Naive thymus-derived CD4-positive, alpha-beta T cell (primary cell): ENCODE measurements at places on chromosomes 1 and 21. TPM values are rescaled to one million over a fixed set of nuclear protein-coding genes. Genes with fewer than 3 reads are reported as not detected.
A peak's percentile ranks its signal among the peaks of the same experiment; 100 is the strongest.

DNA sequence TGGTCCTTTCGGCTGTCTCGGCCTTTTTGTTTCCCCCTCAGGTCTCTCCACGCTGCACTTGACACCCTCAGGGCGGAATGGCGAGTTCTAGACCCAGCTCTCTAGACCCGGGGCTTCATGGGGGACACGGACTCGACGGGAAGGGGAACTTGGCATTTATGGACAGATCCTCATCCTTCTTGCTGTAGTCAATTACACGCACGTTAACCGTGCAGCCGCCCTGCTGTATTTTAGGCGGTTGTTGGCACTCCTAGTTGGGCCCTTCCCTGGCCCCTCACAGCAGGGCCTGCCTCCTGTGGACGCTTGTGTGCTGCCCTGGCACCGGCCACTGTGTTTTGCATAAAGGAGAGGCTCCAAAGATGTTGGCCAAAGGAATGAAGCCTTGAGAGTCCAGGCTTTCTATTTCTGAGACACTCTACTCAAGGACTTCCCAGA, 558 bp upstream of the BTG3 start:
- H3K4me1 ChIP-seq: peaks cover 7% of the 10 kb centered on the region
- H3K27me3 ChIP-seq: no peaks in the 10 kb centered on the region
- H3K36me3 ChIP-seq: no peaks in the 10 kb centered on the region
- peak overlapping the region; percentile 83 for H3K4me3 ChIP-seq

- no peak overlapping the region for H3K27ac ChIP-seq
- H3K4me1 ChIP-seq: peaks cover 4% of the 10 kb centered on the region
- peak; percentile 58 for DNase-seq
- H3K4me3 ChIP-seq: peak overlapping the region; percentile 60
- H3K36me3 ChIP-seq: no peaks in the 10 kb centered on the region
Measured at GRCh38 chr1:145720878-145721671, 1.8 kb downstream of the CD160 start.

DNA sequence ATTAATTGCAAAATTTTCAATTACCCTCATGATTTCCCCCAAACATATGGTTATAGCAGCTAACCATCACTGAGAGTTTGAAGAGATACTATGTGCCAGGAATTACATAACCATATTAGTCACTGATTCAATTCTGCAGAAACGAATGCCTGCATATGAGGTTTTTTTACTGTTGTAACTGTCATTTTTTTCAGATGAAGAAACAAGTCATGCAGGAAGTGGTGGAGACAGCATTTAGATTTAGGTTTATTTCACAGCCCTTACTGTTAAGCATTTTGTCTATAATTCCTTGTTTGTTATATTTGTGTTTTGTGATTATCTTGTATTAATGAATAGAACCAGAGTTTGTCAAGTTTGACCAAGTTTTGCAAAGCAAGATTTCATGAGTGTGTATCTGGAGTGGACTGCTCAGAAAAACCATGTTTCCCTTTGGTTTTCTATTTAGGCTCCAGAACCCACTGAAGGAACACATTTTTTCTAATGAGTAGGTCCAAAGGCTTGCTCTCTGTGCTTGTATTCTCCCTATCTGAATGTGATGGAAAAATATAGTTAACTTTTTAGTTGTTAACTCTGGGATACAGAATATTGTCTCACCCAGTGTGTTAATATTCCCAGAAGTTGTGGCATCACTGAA, 308.5 kb upstream of the ADAMTS5 start:
- H3K27me3 ChIP-seq: no peaks in the 10 kb centered on the region
- H3K4me1 ChIP-seq: no peaks in the 10 kb centered on the region
- no peak overlapping the region for H3K4me3 ChIP-seq
- no peak overlapping the region for H3K27ac ChIP-seq
- no peak for DNase-seq

- no peaks in the 10 kb centered on the region for H3K27me3 ChIP-seq
- no peak within 1 kb of the TSS for H3K27ac ChIP-seq
- no peaks in the 10 kb centered on the region for H3K4me1 ChIP-seq
- DNase-seq: no peak
- H3K36me3 ChIP-seq: no peaks in the 10 kb centered on the region
Measured at GRCh38 chr1:100178091-100178490, at the start of gene LRRC39. TSS of gene LRRC39 (minus strand) at chr1:100178256. CDS start at chr1:100168516, 9,740 bp downstream.

DNA sequence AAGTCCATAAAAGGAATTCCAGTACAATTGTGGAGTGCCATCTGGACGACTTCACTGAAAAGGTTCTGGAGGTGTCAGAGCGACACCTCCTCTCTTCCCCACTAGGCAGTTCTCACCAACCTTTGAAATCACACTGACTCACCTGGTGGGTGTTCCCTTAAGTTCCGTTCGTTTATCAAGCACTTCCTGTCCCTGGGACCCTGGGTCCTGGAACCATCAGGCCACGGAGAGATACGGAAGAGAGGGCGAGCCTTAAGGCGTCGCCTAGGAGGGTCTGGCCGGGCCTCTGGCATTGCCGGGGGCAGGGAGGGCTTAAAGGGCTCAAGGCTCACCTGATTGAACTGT, 317 bp downstream of the SPAG17 start:
- no peaks in the 10 kb centered on the region for H3K27me3 ChIP-seq
- DNase-seq: no peak
- no peak overlapping the region for H3K4me3 ChIP-seq

DNA sequence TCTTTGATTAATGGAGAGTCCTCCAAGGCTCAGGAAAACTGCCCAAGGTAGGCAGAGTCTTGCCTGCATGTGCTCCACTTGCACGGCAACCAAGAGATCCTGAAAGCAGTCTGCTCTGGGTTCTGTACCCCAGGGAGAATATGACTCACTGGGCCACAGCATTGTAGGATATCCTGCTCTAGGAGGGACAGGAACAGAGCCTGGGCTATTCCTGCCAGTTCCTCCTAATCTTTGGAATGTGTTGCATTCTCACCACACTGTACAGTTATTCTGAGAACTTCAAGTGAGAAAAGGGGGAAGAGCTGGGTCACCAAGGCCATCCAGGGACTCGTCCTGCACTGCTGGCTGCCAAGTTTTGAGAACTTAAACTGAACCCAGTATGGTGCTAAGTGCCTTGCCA, 278.5 kb downstream of the MATN1 start:
- DNase-seq: no peak
- H3K36me3 ChIP-seq: no peaks in the 10 kb centered on the region
- H3K27me3 ChIP-seq: no peaks in the 10 kb centered on the region

DNA sequence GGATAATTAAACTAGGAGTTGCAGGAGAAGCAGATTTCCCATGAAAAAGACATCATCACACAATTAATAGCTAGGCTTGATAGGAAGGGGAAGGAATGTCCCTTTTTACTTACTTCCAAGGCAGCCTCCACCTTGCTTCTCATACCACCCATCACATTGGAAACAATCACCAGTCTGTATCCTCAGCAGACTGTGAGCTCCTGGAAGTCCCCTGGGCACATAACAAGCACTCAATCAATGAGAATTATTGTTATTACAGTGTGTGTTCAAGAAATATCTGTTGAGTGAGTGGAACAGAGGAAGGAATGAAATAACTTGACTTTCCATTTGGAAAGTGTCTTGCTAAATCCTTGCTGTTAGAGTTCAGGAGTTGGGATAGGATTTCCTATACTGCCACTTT, 36.2 kb downstream of the HIVEP3 start:
- no peak overlapping the region for H3K27ac ChIP-seq
- no peaks in the 10 kb centered on the region for H3K4me1 ChIP-seq
- no peak for DNase-seq

DNA sequence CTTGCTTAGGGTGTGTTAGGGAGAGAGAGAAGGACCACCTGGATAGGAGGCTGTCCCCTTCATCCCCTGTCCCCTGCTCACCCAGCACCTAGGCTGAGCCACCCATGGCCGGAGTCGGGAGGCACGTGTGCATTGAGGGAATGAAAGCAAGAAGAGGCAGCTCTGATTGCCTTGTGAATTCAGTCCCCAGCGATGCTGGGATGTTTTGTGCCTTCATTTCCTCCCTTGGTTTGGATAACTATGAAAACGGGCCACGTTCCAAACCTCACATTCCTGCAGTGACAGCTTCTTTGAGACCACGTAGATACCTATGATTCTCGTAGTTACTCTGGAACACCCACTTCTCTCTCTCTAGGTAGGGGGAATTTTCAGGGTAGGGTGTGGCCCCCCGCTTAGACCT, 67.1 kb downstream of the MAN1C1 start:
- DNase-seq: no peak
- peak overlapping the region; percentile 39 for H3K27ac ChIP-seq
- no peaks in the 10 kb centered on the region for H3K27me3 ChIP-seq
- peaks cover 47% of the 10 kb centered on the region for H3K4me1 ChIP-seq

DNA sequence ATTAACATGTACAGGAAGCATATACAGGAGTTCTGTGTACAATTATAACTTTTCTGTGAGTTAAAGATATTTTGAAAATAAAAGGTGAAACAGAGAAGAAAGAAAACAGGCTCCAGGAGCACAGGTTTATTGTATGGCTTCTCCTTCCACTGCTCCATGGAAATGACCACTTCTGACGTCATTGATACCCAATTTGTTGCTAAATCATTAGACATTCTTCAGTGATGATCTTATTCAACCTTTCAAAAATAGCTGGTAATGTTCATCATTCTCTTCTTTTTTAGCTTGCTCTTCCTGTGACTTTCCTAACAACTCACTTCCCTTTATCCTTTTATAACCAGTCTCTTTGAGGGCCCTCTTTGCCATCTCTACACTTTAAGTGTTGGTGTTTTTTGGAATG, 77.8 kb downstream of the KCNK2 start:
- H3K4me3 ChIP-seq: no peak overlapping the region
- no peaks in the 10 kb centered on the region for H3K36me3 ChIP-seq
- no peak for DNase-seq
- H3K27me3 ChIP-seq: no peaks in the 10 kb centered on the region
- no peak overlapping the region for H3K27ac ChIP-seq

GRCh38 chr1:203272633-203273205, 32.6 kb upstream of the BTG2 start:
- H3K4me3 ChIP-seq: no peak overlapping the region
- no peaks in the 10 kb centered on the region for H3K27me3 ChIP-seq
- H3K27ac ChIP-seq: peak overlapping the region; percentile 75

- H3K27ac ChIP-seq: no peak overlapping the region
- DNase-seq: no peak
- no peaks in the 10 kb centered on the region for H3K36me3 ChIP-seq
- H3K4me1 ChIP-seq: no peaks in the 10 kb centered on the region
- no peak overlapping the region for H3K4me3 ChIP-seq
Measured at GRCh38 chr1:233945573-233945972, 41.1 kb downstream of the SLC35F3 start.

DNA sequence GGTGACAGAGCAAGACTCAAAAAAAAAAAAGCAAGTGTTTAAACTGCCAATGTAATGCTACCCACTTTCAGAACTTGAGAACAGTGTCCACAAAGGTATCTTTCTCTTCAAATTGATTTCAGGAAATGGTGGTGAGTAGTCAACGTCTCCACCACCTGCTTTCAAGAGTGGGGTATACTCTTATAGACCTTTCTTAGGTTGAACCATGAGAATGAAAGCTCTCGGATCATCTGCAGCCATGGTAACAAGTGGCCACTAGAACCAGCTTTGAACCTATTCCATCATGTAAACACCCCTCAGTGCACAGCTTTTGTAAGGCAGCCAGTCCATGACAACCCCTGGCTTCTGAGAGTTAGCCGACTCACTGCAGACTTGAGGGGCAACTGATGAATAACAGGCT, 107.4 kb downstream of the NTPCR start:
- no peak for DNase-seq
- no peak overlapping the region for H3K4me3 ChIP-seq

- H3K27ac ChIP-seq: no peak overlapping the region
- H3K4me3 ChIP-seq: no peak overlapping the region
- H3K27me3 ChIP-seq: no peaks in the 10 kb centered on the region
Measured at GRCh38 chr1:56095696-56096665, 483.4 kb downstream of the PLPP3 start.

DNA sequence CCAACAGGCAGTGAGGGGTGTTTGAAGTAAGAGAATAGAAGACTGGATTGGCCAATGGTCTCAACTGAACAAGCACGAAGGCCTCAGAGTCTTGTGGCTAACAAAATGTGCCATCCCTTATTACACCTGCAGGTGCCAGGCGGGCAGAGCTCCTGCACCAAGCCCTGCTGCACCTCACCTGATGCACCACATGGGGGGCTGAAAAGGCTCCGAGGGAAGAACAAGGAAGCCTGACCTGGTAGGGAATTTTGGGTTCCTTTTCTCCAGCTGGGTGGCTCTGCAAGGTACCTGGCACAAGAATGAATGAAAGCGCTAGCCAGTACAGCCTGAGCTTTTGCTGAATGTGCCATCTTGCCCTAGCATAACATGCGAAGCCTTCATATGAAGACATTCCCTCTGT, 9.7 kb downstream of the HSD3B1 start:
- DNase-seq: no peak
- no peak overlapping the region for H3K4me3 ChIP-seq
- no peaks in the 10 kb centered on the region for H3K27me3 ChIP-seq
- no peaks in the 10 kb centered on the region for H3K36me3 ChIP-seq

DNA sequence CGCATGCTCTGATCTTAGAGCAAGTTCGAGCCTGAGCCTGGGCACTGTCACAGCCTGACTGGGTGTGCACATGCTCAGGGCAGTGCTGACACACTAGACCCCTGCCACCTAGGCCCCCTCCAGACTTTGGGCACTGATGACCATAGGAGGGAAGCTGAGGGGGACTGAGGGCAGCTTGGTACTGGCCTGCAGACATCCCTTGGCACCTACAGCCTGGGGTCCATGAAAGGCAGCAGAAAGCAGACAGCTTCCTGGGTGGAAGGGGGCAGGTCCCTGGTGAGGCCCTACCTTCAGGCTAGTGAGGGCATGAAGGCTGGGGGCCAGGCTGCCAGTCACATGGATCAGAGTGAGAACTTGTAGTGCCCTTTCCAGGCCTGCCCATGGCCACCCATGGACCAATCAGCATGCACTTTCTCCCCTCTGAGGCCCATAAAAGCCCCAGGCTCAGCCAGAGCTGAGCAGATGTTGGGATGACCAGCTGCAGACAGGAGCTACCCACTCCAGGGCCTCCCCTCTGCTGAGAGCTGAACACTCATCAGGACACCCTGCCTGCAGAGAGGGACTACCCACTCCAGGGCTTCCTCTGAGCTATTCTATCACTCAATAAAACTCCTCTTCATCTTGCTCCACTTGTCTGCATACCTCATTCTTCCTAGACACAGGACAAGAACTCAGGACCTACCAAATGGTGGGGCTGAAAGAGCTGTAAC, 680.8 kb downstream of the MATN1 start:
- DNase-seq: no peak
- H3K27ac ChIP-seq: no peak overlapping the region
- H3K36me3 ChIP-seq: no peaks in the 10 kb centered on the region
- H3K4me1 ChIP-seq: peaks cover 7% of the 10 kb centered on the region
- H3K4me3 ChIP-seq: no peak overlapping the region
- no peaks in the 10 kb centered on the region for H3K27me3 ChIP-seq

DNA sequence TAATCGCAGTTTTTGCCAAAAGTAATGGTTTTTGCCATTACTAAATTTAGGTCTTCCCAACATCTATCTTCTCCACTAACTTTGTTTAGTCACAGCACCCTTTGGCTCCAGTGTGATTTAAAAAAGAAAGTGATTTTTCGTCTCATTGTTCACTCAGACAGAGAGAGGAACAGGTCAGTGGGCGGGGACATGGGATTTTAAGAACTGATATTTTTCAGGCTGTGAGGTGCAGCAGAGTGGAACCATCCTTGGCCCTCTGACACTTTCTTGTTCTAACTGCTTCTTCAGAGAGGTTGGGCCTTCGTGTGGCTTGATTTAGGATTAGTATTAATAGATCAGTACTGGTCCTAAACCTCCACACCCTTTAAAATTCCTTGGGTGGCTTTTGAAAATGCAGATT, 38.8 kb downstream of the CASQ2 start:
- no peak overlapping the region for H3K27ac ChIP-seq
- DNase-seq: no peak
- no peaks in the 10 kb centered on the region for H3K4me1 ChIP-seq
- no peaks in the 10 kb centered on the region for H3K27me3 ChIP-seq

The CDA gene
- not detected in 2 replicates for total RNA-seq

The RPTN gene
- not detected for total RNA-seq

The MYOM3 gene
- total RNA-seq: not detected

The FCRL6 gene
- total RNA-seq: 0.15 and 0.27 TPM in 2 replicates

The DRAXIN gene
- total RNA-seq: 0.21 TPM

The KIF17 gene
- total RNA-seq: not detected
